T1000 (cell line): ENCODE measurements at places on chromosomes 1 and 21.

GRCh38 chr1:109516872-109517271 is 7.3 kb upstream of the AMIGO1 start:
- DNase-seq: no peak

GRCh38 chr1:218351391-218352074 is 6.4 kb downstream of the TGFB2 start:
- no peak for DNase-seq

DNA sequence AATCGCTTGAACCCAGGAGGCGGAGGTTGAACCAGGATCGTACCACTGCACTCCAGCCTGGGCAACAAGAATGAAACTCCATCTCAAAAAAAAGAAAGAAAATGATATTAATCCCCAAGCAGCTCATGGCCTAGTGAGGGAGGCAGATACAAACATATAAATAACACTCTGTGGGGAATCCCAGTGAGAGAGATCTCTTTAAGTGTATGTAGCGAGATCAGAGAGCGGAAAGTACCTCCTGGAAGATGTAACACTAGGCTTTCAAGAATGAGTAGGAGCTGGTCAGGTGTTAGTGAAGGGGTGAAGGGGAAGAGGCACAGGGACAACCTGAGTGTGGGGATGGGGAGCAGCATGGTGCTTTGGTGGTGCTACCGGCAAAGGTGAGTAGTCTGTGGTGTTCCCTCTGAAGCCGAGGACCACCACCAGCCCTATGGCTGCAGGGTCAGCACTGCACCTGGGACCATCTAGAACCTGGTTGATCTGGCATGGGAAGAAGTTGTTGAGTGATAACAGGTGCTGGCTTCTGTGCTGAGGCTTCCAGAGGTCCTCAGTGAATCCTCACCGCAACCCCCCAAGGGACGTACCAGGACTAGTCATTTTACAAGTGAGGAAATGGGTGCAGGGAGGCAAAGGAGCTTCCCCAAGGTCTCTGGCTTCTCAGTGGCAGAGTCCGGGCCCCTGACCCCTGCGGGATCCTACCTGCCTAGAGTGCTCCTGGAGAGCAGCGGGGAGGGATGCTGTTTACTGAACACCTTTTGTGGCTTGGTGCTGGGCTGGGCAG is 367.6 kb upstream of the VAMP3 start:
- DNase-seq: no peak

DNA sequence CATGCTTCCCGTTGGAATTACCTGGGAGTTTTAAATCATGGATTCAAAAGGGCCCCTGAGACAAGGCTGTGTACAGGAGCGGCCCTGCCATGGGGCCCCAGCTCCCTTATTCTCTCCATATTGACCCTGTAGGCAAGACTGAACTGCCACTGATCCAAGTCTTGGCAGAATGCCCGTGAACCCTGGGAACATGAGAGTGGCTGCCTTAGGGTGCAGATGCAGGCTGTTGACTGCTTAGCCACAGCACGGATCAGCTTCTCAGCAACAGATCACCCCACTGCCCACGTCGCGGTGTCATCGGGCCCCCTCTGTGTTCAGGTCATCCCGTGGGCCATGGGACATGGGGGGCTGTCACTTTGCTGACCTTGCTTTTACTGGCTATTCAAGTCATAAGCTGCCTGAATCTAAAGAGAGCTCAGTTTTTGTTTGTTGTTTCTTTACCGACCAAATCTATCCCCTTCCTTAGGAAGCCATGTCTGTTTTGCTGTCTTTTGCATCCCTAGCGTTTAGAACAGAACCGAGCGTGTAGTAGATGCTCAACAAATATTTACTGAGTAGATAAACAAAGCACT is 83.4 kb downstream of the MATN1 start:
- no peak for DNase-seq

DNA sequence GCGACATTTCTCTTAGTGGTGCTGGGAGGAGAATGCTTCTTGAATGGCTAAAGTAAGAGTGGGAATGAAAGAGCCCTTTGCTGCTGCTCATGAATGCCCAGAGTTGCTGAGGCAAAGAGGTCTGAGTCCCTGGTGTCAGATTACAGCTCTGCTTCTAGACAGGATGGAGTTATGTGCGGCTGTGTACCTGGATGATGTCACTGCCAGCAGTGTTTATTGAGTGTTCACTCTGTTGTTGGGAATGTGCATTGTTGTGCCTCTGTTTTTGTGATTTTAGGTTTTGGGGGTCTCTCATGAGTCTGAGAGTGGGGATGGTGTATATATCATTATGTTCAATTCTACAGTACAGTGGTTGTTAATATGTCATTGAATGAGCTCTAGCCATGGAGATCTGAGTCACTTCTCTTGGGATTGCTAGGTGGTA is 2.7 kb downstream of the CDC14A start:
- no peak for DNase-seq

DNA sequence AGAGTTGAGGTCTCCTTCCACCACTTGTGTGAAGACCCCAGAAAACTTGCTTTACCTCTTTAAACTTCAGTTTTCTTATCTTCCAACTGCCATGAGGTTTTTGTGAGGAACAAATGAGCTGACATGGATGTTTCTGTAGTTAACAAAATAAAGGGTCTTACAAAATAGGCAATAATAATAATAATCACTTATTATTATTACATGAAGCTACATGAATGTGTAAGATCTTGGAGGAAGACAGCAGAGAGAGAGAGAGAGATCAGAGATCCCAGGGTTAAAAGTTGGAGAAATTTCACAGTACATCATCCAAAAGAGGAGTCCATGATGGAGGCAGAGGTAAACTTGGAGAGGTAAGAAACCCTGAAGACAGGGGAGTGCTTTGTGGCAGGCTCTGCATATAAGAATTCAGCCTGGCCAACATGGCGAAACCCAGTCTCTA is 10.7 kb downstream of the RCC1 start:
- no peak for DNase-seq

- DNase-seq: no peak
Measured at GRCh38 chr1:157269656-157270375, 131.6 kb upstream of the ETV3 start.
